ENCODE measurements at places on chromosomes 3 and 15. TPM values are rescaled to one million over a fixed set of nuclear protein-coding genes. Genes with fewer than 3 reads are reported as not detected.

DNA sequence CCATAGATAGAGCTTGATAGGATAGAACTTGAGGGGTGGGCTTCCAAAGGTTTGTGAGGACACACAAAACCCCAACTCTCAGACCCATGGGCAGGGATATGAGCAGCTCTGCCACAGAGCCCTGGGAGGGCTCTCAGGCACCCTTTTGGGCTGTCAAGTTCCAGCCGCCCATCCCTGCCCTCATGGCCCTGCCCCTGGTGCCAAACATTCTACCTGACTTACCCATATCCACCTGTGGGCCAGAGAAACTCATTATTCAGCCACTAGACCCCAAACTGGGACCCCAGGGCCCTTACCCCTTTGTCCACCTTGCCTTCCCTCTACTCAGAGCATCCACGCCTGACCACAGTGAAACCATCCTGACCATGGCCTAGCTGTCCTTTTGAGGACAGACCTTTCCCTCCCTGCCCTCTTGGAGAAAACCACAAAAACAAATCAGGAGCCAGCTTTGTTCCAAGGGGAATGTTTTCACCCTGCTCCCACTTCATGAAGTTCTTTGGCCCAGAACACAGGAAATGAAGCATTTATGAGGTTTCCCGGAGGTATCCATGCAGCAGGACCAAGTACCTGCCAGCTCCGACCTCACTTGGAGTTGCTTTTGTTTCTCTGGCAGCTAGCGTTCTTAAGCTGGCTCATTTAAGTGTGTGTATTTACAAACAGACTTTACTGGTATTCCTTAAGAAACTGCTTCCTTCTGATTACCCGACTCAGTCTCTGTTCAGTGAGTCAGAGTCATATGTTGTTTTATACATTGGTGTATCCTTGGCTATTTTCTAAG is 34.2 kb upstream of the GALNT15 start:
- peak; percentile 57 for DNase-seq

PTX3 gene
- total RNA-seq = 0.13 TPM

DNA sequence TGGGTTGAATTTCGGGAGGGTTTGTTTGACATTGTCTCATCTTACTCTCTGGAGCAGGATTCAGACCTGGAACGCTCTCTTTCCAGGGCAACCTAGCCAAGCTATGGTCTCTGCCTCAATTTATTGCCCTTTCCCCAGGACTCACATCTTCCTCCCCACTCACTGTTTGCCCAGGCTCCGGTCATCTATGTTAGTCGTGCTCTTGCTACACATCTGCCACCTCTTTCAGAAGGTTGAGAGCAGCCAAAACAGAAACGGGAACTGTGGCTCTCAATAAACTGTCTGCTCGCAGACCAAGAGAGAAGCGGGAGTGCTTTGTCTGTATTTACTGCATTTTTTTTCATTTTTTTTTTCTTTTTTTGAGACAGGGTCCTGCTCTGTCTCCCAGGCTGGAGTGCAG is 81.6 kb downstream of the ST6GAL1 start:
- DNase-seq = no peak

BTLA gene
- not detected for total RNA-seq

ICE2 gene
- 24.6 TPM for total RNA-seq

NBEAL2 gene
- 11.7 TPM for total RNA-seq

- DNase-seq = no peak
Observed at GRCh38 chr3:46065750-46066256, 38.5 kb upstream of the XCR1 start.

- DNase-seq = no peak
Observed at GRCh38 chr3:102255736-102256135, 179.1 kb upstream of the ZPLD1 start.

PROK2 gene
- total RNA-seq = 0.54 TPM

GRCh38 chr3:153290268-153291015 is 128.4 kb downstream of the RAP2B start:
- DNase-seq = no peak

TM2D3 gene
- 56.3 TPM for total RNA-seq

COL8A1 gene
- 9.4 TPM for total RNA-seq

TGM5 gene
- not detected for total RNA-seq

DNA sequence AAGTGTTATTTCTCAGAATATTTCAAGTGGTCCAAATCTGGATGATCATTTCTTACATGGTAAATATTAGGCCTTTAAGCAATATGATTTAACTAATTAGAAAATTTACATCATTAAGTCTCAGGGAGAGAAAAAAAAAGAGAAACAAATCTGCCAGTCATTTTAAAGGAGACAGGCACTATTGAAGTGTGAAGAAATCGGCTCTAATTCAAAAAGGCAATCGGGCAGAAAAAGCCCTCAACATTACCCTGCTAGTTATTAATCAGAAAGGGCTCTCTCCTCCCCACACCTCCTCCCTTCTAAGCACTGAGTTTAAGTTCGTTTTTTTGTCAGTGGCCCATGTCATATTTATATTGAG is 215.9 kb downstream of the MEIS2 start:
- DNase-seq = no peak

SYNPR gene
- total RNA-seq = not detected

SLC24A5 gene
- not detected for total RNA-seq

WDR53 gene
- 7.9 TPM for total RNA-seq

CD200 gene
- total RNA-seq = 0.91 TPM

PCBP4 gene
- total RNA-seq = 64.1 TPM

GRCh38 chr3:55564726-55565125 is 77.6 kb upstream of the WNT5A start:
- no peak for DNase-seq

DNA sequence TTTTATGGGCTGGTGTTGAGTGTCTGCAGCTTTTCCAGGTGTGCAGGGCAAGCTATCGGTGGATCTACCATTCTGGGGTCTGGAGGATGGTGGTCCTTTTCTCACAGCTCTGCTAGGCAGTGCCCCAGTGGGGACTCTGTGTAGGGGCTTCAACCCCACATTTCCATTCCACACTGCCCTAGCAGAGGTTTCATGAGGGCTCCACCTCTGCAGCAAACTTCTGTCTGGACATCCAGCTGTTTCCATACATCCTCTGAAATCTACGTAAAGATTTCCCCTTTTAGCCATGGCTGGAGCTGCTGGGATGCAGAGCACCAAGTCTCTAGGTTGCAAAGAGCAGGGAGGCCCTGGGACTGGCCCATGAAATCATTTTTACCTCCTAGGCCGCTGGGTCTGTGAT is 11.6 kb downstream of the RFX7 start:
- no peak for DNase-seq

DNA sequence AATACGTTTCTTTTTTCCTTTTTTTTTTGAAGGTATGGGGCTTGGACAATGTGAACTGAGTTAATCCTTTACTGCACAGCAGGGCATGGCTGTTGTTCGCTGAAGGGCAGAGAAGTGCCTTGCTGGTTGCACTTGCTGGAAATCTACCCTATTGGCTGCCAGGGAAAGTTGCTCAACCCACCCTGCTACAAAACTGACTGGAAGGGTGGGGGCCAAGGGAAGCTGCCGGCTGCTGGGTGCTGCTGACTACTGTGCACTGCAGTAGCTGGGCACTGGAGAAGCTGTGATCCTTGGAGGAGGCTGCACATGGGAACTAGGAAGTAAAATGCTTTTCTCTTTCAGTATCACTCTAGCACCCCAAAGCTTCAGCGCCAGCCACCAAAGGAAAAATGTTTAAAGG is 70.5 kb downstream of the ETV5 start:
- DNase-seq = no peak

TEX55 gene
- total RNA-seq = not detected

DNA sequence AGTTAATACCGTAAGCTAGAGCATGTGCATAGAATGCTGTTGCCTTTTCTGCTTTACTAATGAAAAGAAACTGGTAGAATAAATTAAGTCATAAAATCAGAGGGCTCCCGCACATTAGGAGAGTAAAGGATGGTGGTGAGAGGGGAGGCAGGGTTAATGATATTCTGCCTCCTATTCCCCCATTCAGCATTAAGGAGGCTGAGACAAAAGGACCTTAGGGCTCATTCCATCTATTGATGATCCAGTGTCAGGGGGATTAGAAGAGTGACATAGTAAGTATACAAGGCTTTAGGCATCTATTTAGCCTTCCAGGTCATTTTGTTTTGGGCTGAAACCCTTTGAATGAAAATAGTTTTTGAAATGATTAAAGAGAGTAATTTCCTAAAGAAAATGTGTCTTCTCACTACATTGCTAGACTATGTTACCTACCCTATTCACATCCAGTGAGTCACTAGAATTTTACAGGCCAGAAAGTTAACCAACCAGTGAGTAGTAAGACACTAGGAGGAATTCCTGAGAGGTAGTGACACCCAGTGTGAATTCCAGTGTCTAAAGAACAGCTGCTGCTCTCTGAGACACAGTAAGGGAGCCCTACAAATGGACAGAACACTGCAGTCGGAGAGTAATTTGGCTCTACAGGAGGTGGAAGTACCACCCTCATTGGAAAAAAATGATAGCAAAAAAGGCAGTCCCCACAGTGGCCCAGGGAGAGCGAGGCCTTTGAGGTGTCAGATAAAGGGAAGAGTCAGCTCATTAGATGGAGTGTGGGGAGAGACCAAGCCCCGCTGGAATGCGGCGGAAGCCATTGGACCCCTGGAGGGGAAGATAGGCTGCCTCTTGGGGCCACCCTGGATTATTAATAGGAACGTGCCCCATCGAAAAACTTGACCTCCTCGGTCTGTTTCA is 67.6 kb downstream of the TUSC7 start:
- no peak for DNase-seq

- DNase-seq = no peak
Observed at GRCh38 chr3:138949445-138950005, 2.5 kb downstream of the FOXL2NB start.

DNA sequence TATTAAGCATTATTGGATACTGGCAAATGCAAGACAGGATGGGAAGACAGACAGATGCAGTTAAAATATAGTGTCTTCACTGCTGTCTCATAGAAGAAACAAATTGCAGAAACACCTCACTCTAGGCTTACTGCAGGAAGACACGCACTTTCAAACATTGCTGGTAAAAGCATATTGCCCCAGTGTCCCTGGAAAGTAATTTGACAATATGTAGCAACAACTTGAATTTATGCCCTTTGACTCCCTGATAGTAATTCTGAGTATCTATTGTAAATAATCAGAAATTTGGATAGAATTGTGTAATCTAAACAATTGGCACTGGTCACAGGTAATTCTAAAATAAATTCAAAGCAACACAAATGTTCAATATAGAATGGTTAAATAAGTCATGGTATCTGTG is 62.0 kb downstream of the MSL2 start:
- DNase-seq = no peak

- no peak for DNase-seq
Observed at GRCh38 chr3:10353661-10354360, 32.9 kb upstream of the SEC13 start.

DOCK3 gene
- total RNA-seq = 3.6 TPM

DNA sequence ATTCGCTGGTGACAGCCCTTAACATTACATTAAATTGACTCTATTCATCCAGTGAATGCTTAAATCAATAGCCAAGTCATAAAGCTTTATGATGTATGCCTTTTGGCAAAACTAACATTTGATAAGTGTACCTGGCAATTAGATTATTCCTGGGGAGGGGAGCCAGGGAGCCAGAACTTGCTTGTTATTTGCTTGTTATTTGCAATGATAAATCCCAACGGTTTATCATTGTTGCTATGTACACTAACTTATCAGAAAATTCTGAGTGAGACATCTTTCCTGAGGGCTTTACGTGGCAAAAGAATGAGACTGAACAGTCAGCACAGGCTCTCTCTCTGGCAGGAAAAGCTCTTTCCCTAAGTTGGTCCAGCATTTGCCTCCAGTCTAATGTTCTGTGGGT is 35.8 kb upstream of the FBN1 start:
- DNase-seq = no peak

GRCh38 chr3:4981294-4981664 is 2.0 kb downstream of the BHLHE40 start:
- DNase-seq = no peak

HYAL2 gene
- total RNA-seq = 33.8 TPM

GRCh38 chr3:99678896-99679295 is 40.5 kb downstream of the COL8A1 start:
- DNase-seq = no peak

DNA sequence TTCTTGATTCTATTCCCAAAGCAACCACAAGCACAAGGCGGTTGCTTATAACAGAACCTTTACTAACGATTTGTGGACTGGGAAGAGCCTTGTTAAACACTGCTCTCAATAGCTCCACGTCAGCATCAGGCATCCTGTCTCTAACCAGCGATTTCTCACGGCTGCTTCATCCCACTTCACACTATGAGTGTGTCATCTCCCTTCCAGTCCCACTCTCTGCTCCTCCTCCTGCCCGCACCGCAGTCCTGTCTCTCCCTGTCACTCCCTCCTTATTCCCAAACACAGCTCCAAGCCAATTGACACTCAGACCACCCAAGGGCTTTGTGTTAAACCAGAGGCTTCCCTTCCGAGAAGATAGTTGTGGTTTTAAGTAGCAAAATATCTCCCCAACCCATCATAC is 94.8 kb downstream of the ABHD5 start:
- DNase-seq = no peak

DNA sequence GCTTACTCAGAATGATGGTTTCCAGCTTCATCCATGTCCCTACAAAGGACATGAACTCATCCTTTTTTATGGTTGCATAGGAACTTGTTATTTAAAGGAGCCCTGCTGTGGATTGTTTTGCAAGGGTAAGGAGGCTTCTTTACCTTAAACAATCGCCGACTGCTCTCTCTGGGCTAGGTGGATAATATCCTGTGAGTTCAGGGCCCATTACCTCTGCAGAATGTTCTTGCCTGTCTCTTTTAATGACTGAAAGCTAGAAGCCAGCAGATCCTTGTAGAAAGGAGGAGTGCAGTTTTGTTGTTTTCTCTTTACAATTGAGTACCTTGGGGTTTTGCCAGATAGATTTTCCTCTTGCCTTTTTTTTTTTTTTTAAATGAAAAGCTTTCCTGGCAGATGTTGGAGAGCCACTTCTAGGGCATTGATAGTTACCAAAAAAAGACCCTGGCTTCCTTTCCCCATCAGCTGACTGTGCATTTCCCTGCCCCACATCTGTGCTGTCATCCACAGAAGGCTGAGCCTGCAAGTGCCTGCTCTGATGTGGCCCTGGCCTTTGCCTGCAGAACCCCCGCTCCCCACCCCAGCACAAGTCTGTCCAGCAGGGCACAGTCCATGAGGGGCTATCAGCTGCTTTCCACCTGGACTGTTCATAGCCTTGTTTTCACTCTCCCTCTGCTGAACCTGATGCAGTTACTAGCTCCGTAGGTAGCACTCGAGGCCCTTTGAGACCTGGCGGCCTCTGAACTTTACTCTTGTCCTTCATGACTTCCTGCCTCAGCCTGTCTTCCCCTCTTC is 113.1 kb downstream of the CHCHD6 start:
- peak; percentile 55 for DNase-seq

PSTPIP1 gene
- 5.0 TPM for total RNA-seq

PLSCR2 gene
- total RNA-seq = not detected

- DNase-seq = no peak
Observed at GRCh38 chr15:57606816-57607215, 15.1 kb downstream of the MYZAP start.

Measured in Right ventricle myocardium superior (tissue), 1 donor.